ENCODE measurements at places on chromosomes 7 and 10. TPM values are rescaled to one million over a fixed set of nuclear protein-coding genes. Genes with fewer than 3 reads are reported as not detected.
A peak's percentile ranks its signal among the peaks of the same experiment; 100 is the strongest.

Gene FGL2
- total RNA-seq, result not detected

Gene PSMC2
- 171 TPM for total RNA-seq

DNA sequence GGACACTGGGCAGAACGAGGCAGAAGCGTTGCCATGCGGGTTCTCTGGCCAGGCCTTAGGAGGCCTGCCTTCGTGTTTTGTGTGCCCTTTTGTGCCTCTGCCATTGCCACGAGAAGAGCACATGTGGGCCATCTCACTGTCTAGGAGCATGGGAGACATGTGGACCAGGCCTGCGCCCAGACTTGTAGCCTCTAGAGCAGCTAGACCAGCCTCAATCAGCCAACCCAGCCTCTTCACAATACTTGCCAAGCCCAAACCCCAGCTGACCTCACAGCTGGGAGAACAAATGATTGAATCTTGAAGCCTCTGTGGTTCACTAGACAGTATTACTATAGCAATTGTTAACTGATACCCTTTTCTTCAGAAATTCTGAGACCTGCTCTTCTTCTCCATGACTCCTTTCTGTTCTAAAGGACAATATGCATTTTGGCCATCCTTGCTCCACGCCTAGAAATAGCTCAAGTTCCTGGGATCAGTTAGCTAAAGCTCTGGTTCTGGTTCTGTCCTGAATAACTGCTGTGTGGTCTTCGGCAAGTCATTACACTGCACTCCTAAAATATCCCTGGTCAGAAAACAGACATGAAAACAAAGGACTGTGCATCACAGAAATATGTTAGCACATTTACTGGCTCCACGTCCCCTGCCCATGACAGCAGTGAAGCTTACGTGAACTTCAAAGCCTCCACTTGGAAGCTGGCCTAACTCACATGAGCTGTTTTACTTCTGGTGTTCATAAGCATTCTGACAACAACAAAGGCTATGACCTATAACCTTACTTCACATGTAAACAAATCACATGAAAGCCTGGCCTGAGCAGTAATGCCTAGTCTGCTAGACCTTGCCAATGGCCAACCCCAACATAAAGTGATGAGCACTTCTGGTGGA, 72.3 kb upstream of the MKRN1 start:
- H3K36me3 ChIP-seq, result no peaks in the 10 kb centered on the region
- DNase-seq, result no peak
- H3K27me3 ChIP-seq, result no peaks in the 10 kb centered on the region
- no peak overlapping the region for H3K4me3 ChIP-seq
- H3K27ac ChIP-seq, result no peak overlapping the region
- no peaks in the 10 kb centered on the region for H3K4me1 ChIP-seq

GRCh38 chr7:55558962-55559920, 13.1 kb downstream of the VOPP1 start:
- no peak for DNase-seq
- H3K4me1 ChIP-seq, result peaks cover 31% of the 10 kb centered on the region
- H3K27ac ChIP-seq, result no peak overlapping the region
- no peak overlapping the region for H3K4me3 ChIP-seq
- H3K27me3 ChIP-seq, result no peaks in the 10 kb centered on the region

DNA sequence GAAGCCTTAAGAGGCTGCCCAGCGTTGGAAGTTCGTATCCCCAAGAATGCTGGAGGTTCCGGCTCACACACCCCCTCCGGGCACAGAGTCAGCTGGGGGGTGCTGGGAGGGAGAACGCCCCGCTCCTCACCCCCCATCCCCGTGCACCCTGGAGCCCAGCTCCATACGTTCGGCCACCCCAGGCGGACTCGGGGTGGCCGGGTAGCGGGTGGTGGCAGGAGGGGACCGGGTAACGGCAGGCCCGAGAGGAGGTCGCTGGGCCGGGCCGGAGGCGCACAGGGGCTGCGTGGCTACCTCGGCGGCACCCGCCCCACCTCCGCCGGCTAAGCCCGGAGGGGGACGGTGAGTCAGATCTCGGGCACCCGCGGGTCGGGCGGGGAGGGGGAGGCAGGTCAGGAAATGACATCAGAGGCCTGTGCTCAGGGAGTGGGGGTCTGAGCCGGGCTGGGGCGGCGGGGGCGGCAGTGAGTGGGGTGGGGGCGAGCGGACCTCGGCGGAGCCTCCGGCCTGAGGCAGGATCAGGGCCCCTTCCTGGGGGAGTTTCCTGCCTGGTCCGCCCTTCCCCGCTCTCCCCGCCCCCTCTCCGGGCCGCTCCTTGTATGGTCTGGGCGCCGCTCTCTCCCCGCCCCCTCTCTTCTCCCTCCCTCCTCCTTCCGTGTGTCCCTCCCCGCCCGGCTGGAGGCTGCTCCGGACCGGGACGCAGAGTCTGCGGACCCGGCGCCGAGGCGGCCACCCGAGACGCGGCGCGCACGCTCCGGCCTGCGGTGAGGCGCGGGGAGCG, at the start of gene ZYX:
Gene ZYX, plus strand, starts transcription at position 700 of the 781 bp plus-strand sequence. CDS start 227 bp downstream, outside the sequence.
- peaks cover 5% of the 10 kb centered on the region for H3K36me3 ChIP-seq
- DNase-seq, result peak; percentile 66
- peaks cover 12% of the 10 kb centered on the region for H3K4me1 ChIP-seq
- H3K4me3 ChIP-seq, result peak within 1 kb of the TSS; percentile 80
- H3K27me3 ChIP-seq, result no peaks in the 10 kb centered on the region

DNA sequence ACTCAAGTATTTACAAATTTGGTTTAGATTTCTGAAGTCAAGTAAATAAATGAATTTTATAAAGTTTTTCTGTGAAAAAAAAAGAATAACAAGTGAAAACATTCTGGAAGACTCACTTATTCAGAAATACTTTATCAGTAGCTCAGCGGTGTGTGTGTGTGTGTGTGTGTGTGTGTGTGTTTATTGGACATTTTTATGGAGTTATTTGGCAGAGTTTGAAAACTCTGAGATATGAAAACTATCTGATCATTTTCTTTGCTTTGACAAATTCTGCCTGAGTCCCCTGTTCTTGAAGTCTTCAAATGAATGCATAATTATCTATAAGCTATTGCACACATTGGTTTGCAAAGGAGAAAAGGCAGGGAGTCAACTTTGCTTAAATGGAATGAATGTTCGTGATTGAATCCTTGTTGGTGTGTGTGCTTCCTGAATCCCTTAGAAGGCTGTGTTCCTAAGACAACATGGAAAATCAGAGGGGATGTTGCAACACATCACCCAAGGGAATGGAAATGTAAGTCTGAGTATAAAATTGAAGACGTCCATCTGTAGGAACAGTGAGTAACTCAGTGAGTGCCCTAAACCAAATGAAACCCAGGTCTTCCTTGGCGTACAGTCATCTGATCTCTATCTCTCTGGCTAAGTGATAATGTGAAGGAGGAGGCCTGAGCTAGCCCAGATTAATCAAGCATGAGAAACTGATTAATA, 160.9 kb downstream of the REEP3 start:
- no peaks in the 10 kb centered on the region for H3K27me3 ChIP-seq
- no peak overlapping the region for H3K4me3 ChIP-seq
- no peak overlapping the region for H3K27ac ChIP-seq
- H3K36me3 ChIP-seq, result no peaks in the 10 kb centered on the region
- H3K4me1 ChIP-seq, result no peaks in the 10 kb centered on the region

DNA sequence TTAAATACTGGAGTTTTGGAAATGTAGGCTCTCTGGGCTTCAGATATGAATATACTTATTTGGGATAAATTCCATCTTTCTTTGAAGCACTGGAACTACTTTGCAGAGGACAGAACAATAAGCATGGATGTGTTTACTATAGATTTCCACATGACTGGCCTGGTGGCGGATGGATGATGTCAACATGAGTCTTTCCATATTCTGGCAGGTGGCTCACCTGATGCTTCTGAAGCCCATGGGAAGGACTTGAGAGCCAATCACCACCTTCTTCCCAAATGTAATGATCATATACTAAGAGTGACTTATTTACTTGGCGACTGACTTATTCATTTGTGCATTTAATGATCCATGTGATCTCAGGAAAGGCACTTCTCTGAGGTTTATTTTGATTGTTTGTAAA, 110.5 kb downstream of the FANK1 start:
- H3K4me1 ChIP-seq, result no peaks in the 10 kb centered on the region
- H3K27ac ChIP-seq, result no peak overlapping the region
- H3K27me3 ChIP-seq, result no peaks in the 10 kb centered on the region
- no peaks in the 10 kb centered on the region for H3K36me3 ChIP-seq

- H3K4me1 ChIP-seq, result no peaks in the 10 kb centered on the region
- no peaks in the 10 kb centered on the region for H3K36me3 ChIP-seq
- H3K27ac ChIP-seq, result no peak overlapping the region
Observed at GRCh38 chr7:34165927-34166550, 260.7 kb downstream of the BMPER start.

- no peak overlapping the region for H3K27ac ChIP-seq
- H3K4me3 ChIP-seq, result no peak overlapping the region
- DNase-seq, result no peak
- H3K27me3 ChIP-seq, result no peaks in the 10 kb centered on the region
- no peaks in the 10 kb centered on the region for H3K4me1 ChIP-seq
Observed at GRCh38 chr7:26930201-26930600, 65.8 kb upstream of the SKAP2 start.

DNA sequence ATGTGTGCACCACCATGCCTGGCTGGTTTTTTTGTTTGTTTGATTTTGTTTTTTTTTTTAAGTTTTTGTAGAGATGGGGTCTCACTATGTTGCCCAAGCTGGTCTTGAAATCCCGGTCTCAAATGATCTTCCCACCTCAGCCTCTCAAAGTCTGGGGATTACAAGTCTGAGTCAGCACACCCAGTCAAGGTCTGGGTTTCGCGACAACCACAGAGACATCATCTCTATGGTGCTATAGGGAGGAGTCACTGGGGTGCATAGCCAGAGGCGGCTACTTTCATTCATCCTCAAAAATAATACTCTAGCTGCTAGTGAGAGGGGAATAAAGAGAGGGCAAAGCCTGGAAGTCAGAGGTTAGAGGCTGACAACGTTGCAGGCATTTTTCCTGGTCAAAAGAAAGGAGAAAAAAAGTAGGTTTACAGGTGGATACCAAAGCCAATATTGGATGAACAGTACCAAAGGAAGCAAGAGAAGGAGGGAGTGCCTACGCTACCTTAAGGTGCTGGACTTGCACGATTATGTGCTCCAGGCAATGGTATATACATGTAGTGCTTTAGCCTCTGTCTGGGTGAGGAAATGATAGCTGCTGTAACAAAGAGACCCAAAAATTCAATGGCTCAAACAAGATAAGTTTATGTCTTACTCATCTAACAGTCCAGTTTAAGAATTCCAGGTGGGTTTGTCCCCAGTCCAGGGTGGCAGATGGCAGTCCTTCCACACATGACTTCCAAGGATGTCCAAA, 178.3 kb downstream of the SKIDA1 start:
- H3K4me3 ChIP-seq, result no peak overlapping the region
- no peak for DNase-seq
- peak overlapping the region; percentile 94 for H3K27ac ChIP-seq
- no peaks in the 10 kb centered on the region for H3K36me3 ChIP-seq
